Activated T-cell treated with anti-CD3 and anti-CD28 coated beads, Interleukin-2, amount 50 U/mL, for 4 hours (primary cell): ENCODE measurements at places on chromosomes 11 and 22. TPM values are rescaled to one million over a fixed set of nuclear protein-coding genes. Genes with fewer than 3 reads are reported as not detected.

The CDC42BPG gene
- 0.13 TPM for total RNA-seq

The APOC3 gene
- 0.82 TPM for total RNA-seq

The RAB3IL1 gene
- total RNA-seq = not detected

The OSM gene
- 22.2 TPM for total RNA-seq

The OR51I1 gene
- not detected for total RNA-seq

The MS4A6E gene
- not detected for total RNA-seq

The TPBGL gene
- total RNA-seq = 0.22 TPM

The FAM111B gene
- 9.5 TPM for total RNA-seq

The TMEM191C gene
- total RNA-seq = 0.53 TPM

The ROM1 gene
- total RNA-seq = 5.8 TPM

The TRIM49C gene
- total RNA-seq = not detected

The CHRDL2 gene
- total RNA-seq = not detected

The FGF19 gene
- total RNA-seq = not detected

The RBFOX2 gene
- 6.9 TPM for total RNA-seq

The HSCB gene
- total RNA-seq = 15.0 TPM
